NCI-H460 (cell line): ENCODE measurements at places on chromosomes 7 and 10.

- DNase-seq = no peak
Measured at GRCh38 chr10:109450702-109451101, 472.6 kb downstream of the XPNPEP1 start.

DNA sequence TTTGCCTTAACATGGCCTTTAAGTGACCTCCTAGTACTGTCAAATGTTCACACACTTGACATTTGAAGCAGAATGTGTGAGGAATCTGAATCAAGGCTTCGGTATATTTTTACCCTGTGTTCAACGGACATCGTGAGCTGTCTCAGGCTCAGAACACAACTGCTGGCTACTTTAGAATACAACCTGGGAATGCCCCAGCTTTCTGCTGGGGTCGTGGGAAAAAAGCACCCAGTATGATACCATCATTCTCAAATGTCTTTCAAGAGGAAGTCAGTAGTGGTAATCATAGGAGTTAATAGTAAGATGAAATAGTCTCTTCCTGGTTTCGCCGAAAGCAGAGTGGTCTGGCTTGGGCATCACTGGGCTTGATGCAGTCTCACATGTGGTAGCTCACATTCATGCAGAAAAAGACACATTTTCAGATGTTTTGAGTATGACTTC lies 67.2 kb downstream of the CREB5 start:
- DNase-seq = no peak

DNA sequence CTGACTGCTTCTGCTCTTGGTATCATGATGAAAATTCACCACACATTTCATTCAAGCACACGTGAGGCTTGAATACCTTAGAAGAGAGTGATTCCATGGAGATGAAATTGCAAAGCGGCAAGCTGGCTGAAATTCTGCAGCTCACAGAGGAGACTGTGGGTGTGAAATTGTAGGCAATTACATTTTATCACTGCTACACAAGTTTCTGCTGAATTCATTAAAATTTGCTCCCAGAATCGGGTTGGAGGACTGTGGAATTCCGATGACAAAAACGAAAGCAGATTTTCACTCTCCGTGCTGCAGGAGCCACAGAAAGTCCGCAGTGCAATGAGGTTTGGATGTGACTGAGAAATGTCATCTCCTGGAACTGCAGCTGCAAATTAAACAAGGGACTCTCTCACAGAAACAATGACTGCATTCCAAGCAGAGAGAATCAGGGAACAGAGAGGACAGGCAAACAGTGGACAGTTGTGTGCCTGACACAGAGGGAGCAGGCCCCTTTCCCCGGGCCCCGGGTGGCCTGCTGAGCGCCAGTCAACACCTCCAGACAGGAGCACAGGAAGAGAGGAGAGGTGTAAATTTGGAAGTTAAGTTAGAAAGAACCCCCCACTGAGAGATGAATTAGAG lies 109.1 kb downstream of the C10orf90 start:
- DNase-seq = no peak

- DNase-seq = peak; percentile 8
Measured at GRCh38 chr7:82164813-82165212, 278.8 kb downstream of the CACNA2D1 start.

- DNase-seq = no peak
Measured at GRCh38 chr10:12784646-12785045, 216.9 kb downstream of the CCDC3 start.
